OCI-LY7 (cell line): ENCODE measurements at places on chromosomes 2 and 18. TPM values are rescaled to one million over a fixed set of nuclear protein-coding genes. Genes with fewer than 3 reads are reported as not detected.
A peak's percentile ranks its signal among the peaks of the same experiment; 100 is the strongest.

GRCh38 chr2:105378921-105379383 is 19.9 kb downstream of the FHL2 start:
- no peak for DNase-seq

GRCh38 chr2:218029366-218030360 is 26.9 kb upstream of the TNS1 start:
- DNase-seq = no peak

DNA sequence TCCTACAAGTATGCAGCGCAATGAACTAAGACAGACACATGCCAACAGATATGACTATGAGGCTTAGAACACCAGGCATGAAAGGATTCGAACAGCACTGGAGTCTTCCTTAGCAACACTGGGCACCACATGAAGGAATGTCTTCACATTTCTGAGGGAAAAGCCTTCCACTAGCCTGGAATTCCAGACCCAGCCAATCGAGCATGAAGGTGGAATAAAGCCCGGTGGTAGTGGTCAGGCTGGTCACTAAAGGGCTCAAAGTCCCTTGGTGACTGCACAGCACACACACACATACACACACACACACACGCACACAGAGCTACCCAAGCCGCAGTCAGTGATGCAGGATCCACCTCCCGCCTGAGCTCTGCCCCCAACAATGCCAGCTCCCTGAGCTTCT is 19.7 kb upstream of the SFXN5 start:
- DNase-seq = no peak

GRCh38 chr2:170878505-170878904 is 50.5 kb upstream of the GORASP2 start:
- DNase-seq = no peak

DNA sequence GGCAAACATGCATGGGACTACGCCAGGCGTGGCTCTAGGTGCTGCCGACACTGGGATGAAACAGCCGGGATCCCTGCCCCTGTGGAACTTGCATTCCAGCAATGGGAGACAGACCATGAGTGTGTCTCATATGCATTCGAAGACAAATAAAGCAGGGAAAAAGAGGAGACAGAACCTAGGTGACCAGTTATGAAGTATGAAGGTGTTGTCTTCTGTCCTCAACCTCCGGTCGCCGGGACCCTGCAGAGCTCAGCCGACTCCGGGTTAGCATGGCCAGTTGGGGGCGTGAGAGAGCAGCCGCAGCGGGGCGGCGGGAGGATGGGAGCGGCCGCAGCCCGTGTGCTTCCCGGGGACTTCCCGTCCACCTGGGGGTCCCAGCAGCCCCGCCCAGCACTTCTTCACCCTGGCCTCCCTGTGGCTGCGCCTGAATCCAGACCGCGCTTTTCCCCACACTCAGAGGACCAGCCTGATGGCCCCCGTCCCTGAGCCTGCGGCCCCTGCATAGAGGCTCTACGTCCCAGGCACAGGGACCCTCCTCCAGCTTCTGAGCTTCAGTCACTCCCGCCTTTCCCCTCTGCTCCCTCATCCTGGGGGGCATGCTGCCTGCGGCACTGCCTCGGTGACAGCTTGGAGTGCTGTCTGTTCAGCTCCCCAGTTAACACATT is 11.4 kb downstream of the ID2 start:
- peak; percentile 47 for DNase-seq

DNA sequence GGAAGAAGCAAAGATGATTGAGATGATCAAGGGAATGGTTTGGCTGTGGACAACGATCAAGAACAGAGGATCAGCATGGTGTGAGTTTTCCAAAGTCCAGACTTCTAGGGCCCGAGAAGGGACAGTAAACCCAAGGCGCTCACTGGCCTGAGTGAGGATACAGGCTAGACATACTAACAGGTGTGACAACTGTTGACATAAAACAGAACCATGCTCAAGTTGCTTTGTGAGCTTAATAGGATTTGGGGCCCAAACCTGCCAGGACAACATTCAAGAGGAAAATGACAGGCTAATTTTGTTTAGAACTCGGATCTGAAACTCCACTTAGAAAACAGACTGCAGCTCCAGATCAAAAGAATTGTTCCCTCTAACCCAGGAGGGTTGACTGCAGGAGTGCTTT is 68.1 kb upstream of the ACKR3 start:
- no peak for DNase-seq

DNA sequence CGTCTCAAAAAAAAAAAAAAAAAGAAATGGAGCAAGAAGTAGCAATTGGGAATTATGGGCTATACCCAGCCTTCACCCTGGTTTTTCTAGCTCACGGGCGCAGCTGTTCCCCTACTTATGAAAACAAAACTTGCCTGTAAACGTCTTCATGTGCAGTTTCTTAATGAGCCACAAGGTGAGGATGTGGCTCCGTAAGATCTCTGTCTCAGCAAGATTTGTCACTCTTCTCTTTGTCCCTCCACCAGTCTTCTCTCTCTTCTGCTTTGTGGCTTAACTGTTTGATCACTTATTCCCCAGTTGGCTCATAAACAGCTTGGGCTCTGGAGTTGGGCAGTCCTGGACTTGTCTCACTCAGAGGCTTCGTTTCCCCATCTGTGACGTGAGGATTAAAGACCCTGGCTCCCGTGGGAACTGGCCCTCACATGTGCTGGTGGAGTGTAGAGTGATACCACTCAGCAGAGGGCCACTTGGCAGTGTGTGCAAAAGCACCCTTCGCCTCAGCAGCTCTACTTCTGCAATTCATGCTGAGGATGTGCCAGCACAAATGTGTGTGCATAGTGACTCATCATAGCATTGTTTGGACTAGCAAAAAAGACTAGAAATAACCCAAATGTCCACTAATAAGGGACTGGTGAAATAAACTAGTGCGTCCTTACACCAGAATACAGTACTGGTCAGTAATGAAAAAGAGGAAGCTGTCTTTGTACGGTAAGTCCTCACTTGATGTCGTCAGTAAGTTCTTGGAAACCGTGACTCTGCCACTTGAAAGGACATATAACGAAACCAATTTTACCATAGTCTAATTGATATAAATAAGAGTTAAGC is 8.7 kb downstream of the CEP68 start:
- DNase-seq = peak; percentile 88

GRCh38 chr2:75074708-75075107 is 116.3 kb downstream of the POLE4 start:
- DNase-seq = no peak

GRCh38 chr18:51569561-51569960 is 372.1 kb upstream of the MEX3C start:
- DNase-seq = no peak

DNA sequence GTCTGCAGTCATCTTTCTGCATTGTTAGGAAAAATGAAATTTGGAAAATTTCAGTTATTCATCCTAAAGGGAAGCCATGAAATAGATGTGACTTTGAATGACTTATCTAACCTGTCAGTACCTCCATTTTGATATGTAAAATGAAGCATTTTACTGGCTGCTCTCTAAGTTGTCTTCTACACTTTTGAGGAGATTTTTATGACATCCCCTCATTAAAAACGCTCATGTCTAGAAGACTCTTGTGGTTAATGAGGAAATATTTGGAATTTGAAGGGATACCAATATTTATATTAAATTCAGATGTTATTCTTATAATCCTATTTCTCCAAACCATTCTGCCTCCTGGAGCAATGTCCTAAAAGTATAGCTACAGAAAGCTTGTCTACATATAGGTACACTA is 73.8 kb upstream of the THUMPD2 start:
- no peak for DNase-seq

- peak; percentile 78 for DNase-seq
Measured at GRCh38 chr18:77044866-77045664, 87.5 kb downstream of the MBP start.

- no peak for DNase-seq
Measured at GRCh38 chr2:69495008-69495407, 57.8 kb upstream of the NFU1 start.

GRCh38 chr18:31356025-31356424 is 20.6 kb upstream of the DSG4 start:
- DNase-seq = no peak

DNA sequence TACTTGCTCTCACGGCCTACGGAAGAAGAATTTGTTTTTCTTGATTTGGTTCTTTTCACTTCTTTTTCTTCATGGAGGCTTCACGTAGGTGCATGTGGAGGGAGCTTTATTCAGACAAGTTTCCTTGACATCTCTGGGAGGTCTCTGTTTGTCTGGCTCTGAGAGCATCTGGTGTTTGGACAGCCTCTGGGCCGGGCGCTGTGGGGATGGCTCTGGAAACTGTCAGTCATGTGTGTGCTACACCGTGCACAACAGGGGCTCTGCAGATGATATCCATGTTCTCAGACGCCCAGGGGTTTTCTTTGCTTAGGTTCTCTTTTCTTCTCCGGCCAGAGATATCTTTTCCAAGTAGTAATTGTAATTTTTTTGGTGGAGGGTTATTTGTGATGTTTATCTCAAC is 130.7 kb downstream of the SH3RF3 start:
- DNase-seq = no peak

DNA sequence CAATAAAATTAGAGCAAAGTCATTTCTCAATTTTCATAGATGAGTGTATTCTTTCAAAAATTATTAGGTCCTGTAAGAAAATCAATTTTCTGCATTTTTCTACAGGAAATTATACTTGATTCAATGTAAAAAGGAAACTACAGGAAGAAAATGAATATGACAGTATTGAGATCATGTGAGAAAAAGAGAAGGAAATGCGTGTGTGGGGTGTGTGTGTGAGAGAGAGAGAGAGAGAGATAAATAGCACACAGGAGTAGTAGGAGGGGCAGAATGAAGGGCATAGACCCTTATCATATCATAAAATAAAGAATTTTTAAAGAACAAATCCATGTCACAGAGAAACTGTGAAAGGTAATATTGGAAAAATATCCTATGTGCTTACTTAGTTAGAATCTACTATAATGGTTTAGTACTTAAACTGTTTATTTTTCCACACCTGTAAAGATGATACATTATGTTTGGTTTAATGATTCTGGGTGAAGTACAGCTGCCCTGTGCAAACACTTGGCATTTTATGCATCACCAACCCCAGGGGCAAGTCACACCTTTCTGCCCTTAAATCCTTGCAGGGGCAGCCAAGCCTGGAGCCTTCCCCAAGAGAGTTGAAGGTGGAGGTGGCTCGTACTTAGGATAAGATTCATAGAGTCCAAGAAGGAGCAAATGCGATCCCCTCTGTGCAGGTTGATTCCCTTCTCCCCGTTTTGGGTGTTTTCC is 276.4 kb downstream of the TGIF1 start:
- peak; percentile 30 for DNase-seq

DNA sequence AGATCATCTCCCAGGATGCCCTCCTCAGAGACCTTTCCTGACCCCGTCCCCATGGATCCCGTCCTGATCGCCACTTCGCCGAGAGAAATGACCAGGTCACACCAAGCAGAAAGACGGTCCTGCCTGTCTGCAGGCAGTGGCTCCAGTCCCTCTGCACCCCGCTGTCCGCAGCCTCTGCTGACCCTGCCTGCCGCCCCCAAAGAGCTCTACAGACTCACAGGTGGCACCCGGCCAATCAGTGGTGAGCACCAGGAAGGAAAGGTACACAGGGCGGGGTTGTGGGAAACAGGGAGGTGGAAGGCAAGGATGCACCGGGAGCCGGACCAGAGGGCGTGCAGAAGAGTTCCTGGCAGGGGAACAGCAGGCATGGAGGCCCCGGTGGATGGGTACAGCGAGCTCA is 94.8 kb downstream of the NDUFA10 start:
- no peak for DNase-seq

- DNase-seq = no peak
Measured at GRCh38 chr18:70431203-70431624, 142.4 kb downstream of the SOCS6 start.

DNA sequence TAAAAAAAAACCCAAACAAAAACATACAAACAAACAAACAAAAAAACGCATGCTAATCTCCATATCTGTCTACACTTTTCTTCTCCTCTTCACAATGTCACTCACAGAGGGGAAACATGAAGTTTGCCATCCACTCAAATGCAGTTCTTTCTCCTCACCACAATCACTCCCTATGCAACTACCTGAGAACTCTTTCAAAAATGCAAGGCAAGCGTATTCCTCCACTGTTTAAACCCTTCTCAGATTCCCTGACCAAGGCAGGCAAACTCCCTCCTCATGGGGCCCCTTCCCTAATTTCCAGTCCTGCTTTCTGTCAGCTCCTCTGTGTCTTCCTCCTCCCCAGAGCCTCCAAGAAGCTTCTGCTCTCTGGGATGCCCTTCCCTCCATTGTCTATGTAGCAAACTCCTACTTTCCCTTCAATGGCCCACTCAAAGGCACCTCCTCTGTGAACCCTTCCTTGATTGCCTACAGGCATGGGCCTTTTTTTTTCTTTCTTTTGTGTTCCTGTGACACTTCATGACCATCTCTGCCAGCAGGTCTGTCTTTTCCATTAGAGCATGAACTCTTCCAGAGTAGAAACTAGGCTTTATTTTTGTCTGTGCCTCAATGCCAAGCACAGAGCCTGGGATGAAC is 143.8 kb upstream of the SLC1A4 start:
- DNase-seq = no peak

Gene FHOD3
- 2.4 and 2.5 TPM in 2 replicates for total RNA-seq

Gene HOXD12
- 0.25 TPM in 1 of 2 replicates, not detected in the other for total RNA-seq

Gene FAM228A
- total RNA-seq = 0.31 and 0.46 TPM in 2 replicates

Gene CIB4
- total RNA-seq = not detected in 2 replicates

Gene GFPT1
- total RNA-seq = 31.2 TPM in 2 replicates

Gene AQP12A
- not detected in 2 replicates for total RNA-seq
